Activated naive CD4-positive, alpha-beta T cell treated with Interleukin-2 at 50 U/mL for 16 hours (primary cell): ENCODE measurements at places on chromosomes 5 and 9.

DNA sequence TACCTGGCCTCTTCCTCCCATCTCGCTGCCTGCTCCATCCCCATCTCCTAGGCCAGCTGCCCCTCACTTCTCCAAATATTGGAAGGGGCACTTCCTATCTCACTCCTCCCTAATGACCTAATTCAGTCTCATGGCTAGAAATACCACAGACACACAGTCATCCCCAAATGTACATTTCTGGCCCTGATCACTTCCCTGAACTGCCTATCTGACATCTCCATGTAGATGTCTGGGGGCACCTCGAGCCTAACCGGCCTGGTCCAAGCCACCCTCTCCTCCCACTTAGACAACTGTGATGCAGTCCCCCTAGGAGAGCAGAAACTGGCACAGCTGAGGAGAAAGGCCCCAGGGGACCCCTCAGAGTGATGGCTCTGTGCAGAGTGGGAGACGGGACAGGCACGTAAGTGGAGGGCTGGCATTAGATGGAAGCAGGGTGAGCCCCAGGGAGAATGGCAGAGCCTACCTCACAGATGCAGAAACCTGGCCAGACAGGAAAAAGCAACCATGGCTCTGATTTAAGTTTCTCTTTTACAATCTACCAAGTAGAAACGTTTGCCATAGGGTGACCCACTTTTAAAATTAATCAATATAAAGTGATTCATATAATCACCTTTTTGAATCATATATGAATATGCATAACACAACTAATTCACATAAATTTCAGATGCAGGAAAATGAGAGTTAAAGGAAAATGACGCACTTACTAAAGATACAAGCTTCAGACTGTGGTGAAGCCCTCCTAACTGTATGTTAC, 22.1 kb downstream of the CAMSAP1 start:
- no peak for DNase-seq

- DNase-seq: no peak
Measured at GRCh38 chr5:96128204-96128864, 166.7 kb upstream of the ELL2 start.

DNA sequence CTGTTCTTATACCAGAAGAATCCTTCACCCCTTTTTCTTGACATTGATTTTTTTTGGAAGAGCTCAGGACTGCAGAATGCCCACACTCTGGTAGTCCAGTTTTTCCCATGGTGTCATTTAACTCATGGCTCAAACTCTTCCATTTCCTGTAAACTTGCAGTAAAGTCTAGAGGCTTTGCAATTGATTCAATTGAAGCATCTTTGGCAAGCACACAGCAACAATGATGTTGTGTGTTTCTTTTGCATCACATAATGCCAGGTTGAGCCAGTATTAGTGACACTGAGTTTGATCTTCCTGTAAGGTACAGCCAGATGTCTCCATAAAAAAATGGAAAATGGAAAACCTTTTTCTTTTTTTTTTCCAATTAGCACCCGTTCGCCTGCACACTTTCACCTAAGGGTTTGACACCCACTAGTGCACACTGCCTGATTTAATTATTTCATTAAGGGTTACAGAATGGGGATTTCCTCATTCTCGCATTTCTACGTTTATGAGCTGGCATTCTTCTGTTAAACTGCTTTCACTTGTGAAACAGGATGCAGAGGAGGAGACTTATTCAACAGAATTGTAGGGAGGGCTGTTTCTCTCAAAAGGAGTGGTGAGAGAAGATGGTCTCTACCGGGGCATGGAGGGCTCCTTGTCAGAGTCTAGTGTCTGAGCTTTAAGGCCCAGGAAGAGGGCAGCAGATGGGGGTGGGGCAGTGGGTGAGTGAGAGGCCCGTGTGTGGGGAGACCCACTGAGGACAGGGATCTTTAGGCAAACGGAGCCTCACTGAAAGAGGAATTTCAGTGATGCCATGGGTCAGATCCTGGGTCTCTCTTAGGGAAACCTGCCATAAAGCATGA, 2.2 kb upstream of the S1PR3 start:
- DNase-seq: no peak

GRCh38 chr9:114193090-114193489, 37.8 kb downstream of the COL27A1 start:
- DNase-seq: no peak

GRCh38 chr5:141879941-141880738, 1.9 kb upstream of the PCDH1 start:
- DNase-seq: no peak

- DNase-seq: no peak
Measured at GRCh38 chr9:82031538-82032280, 43.1 kb downstream of the SPATA31D1 start.

DNA sequence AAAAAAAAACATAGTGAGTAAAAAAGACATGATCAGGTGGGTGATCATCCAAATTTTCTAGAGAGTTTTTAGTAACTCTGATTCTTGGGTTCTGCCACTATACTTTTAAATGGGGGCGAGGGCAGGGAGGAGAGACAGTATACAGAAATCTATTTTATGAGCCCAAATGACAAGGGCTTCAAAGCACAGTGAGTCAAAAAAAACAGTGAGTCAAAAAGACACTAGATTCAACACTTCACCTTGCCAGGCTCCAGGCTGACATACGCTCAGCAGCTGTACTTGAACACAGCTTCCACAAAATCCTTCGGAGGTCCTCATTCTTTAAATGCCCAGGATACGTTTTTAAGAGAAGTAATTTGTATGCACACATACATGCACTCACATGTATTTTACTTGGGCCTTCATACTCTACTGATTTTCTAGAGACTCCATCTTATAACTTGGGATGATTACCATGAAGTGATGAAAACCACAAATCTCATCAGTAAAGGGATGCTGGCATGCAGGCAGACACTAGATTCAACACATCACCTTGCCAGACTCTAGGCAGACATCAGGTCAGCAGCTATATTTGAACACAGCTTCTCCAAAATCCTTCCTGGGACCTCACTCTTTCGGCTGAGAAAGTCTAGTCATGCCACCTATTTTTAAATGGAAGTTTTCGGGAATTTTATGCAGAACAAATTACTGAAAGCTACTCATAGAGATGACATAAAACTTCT, 28.8 kb downstream of the NR3C1 start:
- DNase-seq: no peak

DNA sequence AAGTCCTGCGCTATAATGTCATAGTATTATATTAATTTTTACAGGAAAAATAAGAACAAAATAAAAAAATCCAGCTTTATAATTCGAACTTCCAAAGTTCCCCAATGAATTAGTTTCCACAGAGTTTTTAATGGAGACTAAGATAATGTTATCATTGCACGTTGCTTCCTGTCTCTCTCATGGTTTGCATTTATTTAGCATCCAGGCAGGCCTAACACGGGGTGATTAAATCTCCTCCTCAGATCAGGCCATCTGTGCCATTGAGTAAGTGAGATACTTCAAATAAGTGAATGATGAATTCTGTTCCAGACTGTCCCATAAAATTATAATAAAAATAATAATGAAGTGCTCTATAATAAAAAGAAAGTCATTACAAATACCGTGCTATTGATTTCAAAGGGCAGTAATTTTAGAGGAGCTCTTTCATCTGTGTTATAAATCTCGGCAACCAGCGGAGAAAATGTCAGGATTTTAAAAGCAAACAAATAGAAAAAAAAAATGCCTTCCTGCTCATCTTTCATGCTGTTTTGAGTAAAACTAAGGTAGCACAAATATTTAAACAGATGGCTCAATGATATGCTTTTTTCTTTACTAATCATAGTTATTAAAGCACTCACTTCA, 570.6 kb upstream of the ZNF608 start:
- DNase-seq: no peak

DNA sequence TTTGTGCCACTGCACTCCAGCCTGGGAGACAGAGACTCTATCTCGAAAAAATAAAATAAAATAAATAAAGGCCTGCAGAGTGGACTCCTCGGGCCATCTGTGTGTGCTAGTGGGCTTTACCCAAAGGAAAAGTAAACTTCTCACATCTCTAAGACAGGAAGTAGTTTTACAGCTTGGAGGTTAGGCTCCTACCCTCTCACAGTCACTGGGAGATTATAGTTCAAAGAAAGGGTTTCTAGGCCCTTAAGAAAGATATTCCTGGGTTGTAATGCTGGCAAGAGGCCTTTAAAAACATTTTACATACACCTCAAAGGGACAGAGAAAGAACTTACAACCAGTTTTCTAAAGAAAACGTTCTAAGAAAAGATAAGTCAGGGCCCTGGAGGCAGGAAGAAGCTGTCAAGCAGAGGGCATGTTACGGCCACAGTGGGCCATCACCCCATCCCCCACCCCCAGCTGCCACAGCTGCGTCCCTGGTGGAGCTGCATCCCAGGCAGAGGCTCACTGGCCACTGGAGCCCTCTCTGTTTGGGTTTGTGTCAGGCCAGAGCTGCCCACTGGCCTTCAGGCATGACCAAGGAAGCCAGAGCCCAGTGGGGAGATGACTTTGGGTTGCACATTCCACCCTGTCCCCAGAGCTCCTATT, 78.1 kb upstream of the CDK20 start:
- DNase-seq: no peak

GRCh38 chr9:9820436-9820835, 792.4 kb downstream of the PTPRD start:
- no peak for DNase-seq

GRCh38 chr5:42756606-42757601, at the start of gene CCDC152:
CCDC152 (plus strand) TSS chr5:42756818; CDS start chr5:42759122, 2,304 bp downstream.
- peak; percentile 65 for DNase-seq

DNA sequence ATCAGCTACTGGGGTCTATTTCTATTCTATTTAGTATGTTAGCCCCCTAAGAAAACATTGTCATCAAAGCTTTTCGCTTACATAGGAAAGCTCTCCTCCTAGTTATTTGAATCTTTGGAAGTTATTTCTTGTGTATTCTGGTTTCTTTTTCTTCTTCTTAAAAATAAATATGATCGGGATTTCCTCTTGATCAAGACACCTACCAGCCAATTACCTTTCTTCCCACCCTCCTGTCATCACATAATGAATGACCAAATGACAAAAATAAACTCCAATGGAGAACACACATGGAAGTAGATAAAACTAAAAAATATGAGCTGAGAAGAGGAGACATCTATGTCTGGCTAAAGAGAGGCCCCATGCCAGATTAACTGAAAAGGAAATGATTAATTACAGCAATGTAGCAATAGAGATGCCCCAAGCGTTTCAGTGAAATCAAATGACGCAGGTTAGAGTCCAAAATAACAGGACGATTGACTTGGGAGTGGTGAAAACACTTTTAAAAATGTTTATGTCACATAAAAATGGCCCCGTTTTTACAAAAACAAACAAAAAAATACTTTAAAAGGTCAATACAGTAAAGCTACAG, 59.5 kb upstream of the PCSK1 start:
- no peak for DNase-seq

- no peak for DNase-seq
Measured at GRCh38 chr5:125409861-125410536, 663.6 kb upstream of the ZNF608 start.

- DNase-seq: peak; percentile 45
Measured at GRCh38 chr9:133619791-133620190, 10.6 kb upstream of the FAM163B start.

- no peak for DNase-seq
Measured at GRCh38 chr5:168779333-168779732, 200.2 kb upstream of the PANK3 start.

- no peak for DNase-seq
Measured at GRCh38 chr9:121990600-121991306, 102.4 kb downstream of the TTLL11 start.

- no peak for DNase-seq
Measured at GRCh38 chr9:28365020-28365640, 791.8 kb upstream of the C9orf72 start.

DNA sequence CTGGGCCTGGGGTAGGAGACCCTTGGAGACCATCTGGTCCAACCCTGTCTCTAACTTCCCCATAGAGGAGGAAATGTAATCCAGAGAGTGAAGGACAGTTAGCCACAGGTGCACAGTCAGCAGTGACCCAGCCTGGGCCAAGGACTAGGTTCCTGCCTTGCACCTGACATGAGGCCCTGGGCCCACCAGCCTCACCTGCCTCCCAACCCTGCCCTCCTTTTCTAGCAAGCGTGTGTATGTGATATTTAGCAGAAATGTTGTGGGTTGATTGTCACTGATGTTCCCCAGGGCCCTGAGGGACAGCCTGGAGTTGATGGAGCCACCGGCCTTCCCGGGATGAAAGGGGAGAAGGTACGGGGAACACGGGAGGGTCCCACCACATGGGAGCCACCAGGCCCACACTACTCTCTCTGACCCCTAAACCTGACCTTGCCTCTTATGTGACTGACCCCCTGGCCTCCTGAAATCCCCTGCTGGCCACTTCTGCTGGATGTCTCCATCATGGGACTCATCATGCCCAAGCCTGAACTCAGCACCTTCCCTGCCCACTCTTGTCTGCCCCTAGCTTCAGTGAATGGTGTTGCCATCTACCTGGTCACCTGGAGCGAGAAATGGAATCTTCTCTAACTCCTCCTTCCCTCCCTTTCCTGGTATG, 79.2 kb upstream of the TGFBR1 start:
- DNase-seq: no peak

GRCh38 chr9:134419684-134420076, 93.4 kb downstream of the RXRA start:
- no peak for DNase-seq

- no peak for DNase-seq
Measured at GRCh38 chr9:75623462-75623861, 267.0 kb upstream of the PCSK5 start.

- no peak for DNase-seq
Measured at GRCh38 chr5:96968074-96968473, 32.2 kb downstream of the LNPEP start.

DNA sequence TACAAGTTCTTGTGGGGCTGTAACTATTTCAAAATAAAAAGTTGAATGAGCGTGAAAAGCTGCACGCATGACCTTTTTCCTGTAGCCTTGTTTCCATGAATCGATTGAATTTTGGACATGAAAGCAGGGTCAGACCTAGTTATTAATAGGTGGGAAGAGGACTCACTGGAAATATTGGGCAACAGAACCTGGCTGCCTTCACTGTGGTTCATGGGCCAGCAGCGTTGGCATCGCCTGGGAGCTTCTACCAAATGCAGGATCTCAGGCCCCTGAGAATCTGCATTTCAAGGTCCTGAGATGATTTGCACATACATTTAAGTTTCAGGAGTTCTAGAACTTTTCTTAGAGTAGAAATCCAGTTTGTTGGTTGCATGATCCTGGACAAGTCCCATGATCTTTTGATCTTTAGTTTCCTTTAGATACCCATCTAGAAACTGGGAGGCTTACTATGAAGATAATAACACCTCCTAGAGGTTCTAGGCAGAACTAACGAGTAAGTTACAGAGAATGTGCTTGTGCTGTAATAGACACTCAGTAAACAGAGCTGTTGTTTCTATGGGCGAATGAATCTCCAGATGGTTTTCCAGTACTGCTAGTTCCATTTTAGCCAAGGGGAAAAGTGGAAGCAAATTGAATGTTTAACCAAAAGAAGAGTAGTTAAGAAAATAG, 12.4 kb downstream of the ANKRD33B start:
- DNase-seq: no peak

DNA sequence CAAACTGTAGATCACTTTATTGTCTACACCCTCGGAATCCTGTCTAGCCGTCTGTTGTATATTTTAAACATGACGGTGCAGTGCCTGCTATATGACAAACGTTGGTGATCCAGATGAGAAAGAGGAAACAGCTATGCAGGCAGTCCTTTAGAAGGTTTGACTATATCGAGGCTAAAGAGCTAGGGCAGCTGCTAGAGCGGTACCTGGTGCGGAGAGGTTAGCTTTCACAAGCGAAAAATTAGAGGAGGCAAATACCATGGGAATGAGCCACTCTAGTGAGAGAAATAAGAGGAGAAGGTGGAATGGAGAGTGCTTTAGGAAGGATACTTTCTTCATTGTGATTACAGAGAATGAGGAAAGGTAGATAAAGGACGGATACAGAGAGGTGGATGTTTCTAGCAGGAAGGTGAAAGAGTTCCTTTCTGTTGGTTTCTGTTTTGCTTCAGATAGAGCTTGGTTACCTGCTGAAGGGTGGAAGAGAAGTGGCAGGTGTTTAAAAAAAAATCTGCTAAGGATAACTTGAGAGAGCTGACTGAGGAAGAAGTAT, 959 bp upstream of the FBXL17 start:
- DNase-seq: no peak
